ENCODE measurements at places on chromosomes 11 and 22.

- peak; percentile 48 for DNase-seq
These were observed 993.4 kb upstream of the FAT3 start for GRCh38 chr11:91231226-91231625.

DNA sequence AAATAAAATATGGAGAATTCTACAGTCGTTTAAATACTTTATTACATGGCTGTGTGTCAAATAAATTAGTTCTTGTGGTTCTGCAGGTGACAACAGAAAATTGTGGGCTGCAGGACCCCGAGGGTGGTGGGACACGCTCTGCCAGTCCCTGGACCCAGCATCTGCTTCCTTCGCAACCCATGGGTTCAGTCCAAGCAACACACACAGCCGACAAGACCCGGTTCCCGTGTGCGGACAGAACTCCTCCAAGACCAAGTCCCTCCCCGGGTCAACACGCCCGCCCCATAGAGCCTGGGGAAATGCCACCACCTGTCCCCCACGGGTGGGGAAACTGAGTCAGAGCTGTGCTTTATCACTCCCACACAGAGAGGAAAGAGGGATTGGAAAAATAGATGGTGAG lies 238.9 kb downstream of the BRD1 start:
- DNase-seq: no peak

DNA sequence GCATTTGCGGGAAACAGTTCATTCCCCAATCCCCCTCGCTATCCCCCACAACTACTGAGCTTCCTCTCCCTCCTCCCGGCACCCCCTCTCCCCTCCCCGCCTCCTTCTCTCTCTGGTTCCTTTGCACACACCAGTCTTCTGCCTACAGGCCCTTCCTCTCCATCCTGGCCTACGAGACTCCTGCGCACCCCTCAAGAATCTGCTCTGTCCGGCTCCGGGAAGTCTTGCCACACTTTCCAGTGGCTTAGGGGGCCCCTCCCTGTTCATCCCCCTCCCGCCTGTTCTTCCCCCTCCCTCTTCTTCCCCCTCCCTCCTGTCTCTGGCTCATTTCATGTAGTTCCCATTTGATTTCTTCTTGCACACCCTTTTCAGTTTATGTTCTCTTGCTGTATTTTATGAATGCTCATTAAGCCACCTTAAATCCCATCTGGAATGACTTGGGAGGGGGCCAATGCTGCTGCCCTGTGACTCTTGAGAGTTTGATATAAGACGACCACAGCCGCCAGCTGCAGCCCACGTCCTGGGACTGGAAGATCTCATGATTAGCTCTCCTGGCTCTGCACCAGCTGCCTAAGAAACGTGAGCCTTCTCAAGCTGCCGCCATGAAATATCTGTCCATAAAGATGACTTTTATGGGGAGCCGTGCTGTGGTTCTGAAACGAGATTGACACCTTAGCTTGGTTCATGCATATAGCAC lies 50.9 kb downstream of the RPS6KA4 start:
- DNase-seq: peak; percentile 23

GRCh38 chr22:23234409-23235161 lies 54.3 kb downstream of the BCR start:
- no peak for DNase-seq

GRCh38 chr11:32100495-32100894 lies 9.6 kb downstream of the RCN1 start:
- no peak for DNase-seq

DNA sequence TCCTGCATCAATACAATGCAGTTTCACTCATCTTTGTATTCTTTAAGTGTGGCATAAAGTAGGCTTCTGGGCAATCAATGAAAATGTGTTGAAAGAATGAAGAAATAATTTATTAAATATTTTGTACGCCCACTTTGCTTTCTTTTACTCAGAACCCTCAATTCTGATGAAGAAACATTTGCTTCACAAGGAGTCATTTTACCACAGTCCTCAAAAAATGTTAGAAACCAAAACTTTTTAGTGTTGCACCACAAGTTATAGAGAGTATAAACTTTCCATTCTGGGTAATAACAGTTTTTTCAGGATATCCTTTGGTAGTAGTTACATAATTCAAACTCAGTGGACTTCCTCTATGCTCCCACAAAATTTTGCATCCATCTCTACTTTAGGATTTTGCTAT lies 360.5 kb downstream of the DLG2 start:
- DNase-seq: no peak

- no peak for DNase-seq
These were observed 65.1 kb downstream of the SCUBE1 start for GRCh38 chr22:43277987-43278601.

DNA sequence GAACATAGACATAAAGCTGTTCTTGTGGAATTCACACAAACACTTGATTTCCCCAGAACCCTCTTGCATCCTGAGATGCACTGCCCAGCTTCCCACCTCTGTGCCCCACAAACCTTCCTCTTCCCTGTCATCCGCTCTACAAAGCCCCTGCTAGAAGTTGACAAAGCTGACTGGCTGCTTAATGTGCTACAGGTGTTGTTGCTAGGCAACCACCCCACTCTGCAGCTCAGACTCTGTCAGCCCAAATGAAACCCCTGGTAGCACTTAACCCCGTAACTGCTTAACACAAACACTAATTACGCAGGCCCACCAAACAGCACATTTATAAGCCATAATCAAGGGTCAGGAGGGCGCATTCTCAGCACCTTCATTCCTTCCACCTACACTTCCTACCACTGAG lies 172.0 kb upstream of the CADM1 start:
- no peak for DNase-seq

DNA sequence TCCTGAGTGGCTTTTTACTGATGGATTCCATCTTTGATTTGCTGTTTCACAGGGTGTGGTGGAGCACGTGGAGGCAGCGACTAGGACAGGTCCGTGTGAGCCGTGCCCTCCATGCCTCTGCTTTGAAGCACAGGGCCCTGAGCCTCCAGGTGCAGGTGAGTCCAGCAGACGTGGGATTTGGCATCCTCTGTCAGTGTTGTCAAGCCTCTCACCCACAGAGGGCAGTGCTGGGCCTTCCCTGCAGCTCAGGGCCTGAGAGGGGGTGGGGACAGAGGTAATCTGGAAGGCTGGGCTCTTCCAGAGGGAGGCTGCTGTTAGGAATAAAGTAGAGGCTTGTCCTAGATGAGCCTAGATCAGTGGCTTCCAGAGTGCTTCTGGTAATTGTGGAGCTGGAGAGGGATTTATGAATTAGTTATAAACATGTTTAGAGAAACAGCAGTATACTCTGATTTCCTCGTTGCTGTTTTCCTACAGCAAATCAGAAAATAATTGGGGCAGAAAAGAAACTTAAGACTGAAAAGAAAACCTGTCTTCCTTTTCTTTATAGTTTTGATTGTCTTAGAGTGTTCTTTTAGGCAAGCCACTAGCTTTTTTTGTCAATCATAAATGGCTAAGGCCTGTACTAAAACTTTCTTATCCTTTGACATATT lies 65.0 kb downstream of the SFI1 start:
- peak; percentile 65 for DNase-seq

GRCh38 chr22:49878206-49878605 lies 24.6 kb downstream of the ZBED4 start:
- no peak for DNase-seq

GRCh38 chr11:92653454-92653853 lies 316.0 kb upstream of the MTNR1B start:
- peak; percentile 39 for DNase-seq

DNA sequence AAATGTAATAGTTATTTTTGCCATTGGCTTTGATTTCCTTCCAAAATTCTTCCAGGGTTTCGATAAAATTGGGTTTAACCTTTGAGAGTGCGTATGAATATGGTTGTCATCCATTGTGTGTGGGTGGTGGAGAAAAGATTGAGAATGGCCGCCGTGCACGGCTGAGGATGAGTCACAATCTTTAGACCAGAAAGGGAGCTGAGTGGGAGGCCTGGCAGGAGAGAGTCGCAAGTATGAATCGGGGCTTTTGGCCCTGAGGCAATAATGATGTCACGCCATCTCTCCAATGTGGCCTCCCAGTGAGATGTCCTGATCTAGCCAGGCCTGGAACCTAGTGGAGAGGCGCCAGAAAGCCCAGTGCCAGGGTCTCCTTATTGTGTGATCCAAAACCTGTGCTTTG lies 33.1 kb upstream of the SMPD1 start:
- peak; percentile 76 for DNase-seq

DNA sequence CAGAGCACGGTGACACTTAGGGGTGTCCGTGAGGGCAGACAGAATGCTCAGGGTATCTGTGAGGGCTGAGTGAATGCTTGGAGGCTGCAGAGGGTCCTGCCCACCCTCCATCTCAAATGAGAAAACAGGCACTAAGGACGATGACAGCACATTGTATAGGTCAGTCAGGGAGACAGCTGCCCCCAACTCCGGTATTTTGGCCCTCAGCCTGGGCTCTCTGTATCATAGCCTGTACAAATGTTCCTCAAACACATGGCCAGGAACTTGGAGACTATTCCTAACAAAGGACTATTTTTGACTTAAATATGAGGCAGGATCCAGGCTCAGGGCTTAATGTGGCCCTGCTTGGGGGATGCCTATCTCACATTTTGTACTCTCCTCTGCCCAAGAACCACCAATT lies 145.4 kb downstream of the OPCML start:
- DNase-seq: no peak

GRCh38 chr11:91686700-91687099 lies 537.9 kb upstream of the FAT3 start:
- DNase-seq: no peak

GRCh38 chr22:22103078-22103875 lies 120.7 kb upstream of the TOP3B start:
- DNase-seq: no peak

DNA sequence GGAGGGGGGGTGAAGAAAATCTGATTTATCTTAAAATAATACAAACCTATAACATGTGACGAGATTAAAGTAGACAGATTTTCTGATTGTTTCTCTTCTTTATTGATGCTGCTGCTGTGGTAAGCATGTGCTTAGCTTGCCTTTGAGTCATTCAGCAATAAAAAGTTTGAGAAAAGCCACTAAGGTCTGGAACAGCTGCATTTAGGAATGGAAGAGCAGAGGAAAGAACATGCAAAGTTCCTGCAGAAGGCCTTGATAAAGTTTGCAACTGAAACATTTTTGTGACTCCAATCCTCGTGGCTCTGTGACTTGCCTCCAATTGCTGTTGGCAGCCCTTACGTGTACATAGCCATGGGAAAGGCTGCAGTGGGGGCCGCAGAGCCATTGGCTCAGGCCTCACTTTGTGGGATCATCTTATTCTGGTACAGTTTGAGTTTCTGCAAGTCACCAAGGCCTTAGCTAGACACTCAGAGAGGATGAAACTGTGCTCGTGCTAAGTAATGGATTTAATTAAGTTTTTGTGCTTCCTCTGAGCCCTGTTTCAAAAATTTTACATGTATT lies 370.2 kb downstream of the AASDHPPT start:
- DNase-seq: peak; percentile 59

DNA sequence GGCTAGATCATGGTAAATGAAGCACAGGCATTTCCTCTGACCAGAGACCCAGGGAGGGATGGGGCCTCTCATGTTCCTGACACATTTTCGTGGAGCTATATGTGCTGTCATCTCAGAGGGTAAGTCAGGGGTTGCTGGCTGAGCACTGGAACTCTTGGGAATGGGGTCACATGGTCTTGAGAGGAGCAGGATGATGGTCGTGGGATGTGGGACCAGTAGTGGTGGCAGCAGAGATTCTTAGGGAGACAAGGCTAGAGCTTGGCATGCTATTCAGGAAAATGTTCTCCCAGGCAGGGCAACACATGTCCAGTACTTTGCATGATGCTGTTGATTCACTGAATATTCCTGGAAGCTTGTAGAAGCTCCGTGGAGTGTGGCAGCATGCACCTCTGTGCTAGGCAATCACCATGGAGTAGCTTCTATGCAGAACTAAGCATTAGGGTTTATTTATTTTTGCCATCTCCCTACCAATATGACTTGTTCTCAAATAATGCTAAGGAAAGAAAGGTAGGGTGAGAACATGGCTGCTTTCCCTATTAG lies 31.4 kb upstream of the TTC12 start:
- DNase-seq: no peak

DNA sequence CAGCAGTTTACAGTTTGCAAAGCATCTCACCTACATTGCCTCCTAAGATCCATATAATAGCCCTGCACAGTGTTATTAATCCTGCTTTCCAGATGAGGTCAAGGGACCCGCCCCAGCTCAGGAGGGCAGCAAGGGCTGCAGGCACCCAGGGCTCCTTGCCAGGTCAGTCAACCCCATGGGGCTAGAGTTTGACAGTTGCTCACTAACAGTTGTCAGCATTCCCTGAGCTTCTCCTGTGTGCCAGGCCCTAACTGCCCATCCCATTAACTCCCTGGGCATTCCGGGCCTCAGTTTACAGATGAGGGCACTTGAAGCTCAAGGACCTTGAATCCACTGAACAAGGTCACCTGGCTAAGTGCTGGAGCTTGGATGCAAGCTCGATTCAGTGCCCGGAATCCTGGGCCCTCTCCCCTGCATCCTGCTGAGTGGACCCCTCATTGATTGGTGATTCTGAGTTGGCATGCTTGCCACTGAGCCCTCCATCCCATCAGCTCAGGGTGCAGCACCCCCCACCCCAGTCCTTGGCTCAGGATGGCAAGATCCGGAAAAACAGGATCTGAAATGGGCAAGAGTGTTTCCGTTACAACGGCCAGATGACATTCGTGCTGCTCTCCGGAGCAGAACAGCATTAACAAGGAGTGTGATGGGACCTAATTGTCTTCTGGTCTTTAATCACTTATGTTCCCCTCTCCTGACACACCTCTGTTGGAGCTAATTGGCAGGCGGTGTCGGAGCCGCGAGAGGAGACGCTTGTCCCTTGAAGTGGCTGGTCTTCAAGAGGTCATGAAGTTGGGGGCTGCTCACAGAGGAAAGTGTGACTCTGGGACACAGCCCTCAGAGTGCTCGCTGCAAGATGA lies 87.4 kb upstream of the SHISAL1 start:
- DNase-seq: no peak

GRCh38 chr11:58832056-58832645 lies 12.4 kb downstream of the GLYATL2 start:
- DNase-seq: peak; percentile 60

DNA sequence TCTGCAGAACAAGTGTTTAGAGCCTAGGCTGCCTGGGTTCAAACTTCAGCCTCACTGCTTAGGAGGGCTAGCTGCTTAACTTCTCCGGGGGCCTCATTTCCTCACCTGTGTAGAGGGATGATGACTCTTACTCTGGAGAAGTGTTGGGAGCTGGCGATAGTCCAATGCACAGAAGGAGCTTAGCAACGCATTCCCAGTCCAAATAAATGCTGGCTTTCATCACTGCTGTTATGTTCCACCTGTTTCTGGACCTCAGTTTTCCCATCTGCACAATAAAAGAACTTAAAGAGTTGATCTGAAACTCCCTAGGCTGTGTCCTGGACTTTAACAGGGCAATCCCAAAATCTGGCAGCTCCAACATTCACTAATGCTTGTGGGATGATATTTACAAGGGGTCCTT lies 337.8 kb downstream of the MIAT start:
- DNase-seq: peak; percentile 9

DNA sequence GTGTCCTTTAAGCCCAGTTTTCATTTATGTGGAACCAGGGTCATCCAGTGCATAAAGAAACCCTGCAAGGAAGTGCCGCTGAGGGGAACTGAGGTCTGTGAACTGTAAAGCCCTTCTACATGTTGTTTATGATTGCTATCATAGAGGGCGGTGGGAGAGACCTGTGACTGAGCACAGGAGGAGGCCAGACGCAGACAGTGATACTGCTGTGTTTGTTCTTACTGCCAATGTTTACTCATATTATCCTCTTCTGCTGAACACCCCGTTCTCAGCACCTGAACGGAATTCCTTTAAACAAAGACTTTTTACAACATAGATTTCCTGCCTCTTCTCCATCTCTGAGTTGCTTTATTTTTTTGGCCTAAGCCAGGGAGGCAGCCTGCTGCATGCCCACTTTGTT lies 967 bp upstream of the GALNT18 start:
- DNase-seq: no peak

All from fibroblast of skin of right quadriceps (primary cell).